DMS 273 treated with DMSO at 0.1 percent for 48 hours (cell line): ENCODE measurements at places on chromosomes 6 and 20.

DNA sequence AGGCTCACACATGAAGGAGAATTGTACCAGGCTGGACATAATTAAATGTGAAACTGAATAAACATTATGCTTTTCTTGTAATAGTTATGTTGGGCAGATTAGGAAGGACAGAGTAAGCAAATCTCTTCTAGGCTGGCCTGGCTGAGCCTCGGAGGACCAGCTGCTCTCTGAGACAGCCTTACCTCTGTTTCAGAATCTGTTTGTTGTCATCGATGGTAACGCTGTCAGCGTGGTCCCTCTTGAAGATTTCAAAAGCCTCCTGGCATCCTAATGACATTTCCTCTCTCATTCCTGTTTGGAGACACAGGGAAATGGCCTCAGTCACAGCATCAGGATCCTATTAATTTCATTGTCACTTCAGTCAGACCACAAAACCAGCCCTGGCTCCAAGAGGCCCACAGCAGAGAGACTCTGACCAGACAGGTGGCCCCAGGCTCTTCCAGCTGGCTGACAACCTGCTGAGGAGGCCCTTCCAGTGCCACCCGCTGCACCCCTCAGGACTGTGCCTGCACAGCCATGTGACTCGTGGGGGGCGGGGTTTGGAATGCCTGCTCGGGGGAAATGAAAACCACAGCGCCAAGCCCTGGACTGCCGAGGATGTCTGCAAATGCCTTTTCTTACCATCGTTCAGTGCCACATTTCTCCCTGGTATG lies 108.5 kb upstream of the KCNK16 start:
- no peak for DNase-seq

DNA sequence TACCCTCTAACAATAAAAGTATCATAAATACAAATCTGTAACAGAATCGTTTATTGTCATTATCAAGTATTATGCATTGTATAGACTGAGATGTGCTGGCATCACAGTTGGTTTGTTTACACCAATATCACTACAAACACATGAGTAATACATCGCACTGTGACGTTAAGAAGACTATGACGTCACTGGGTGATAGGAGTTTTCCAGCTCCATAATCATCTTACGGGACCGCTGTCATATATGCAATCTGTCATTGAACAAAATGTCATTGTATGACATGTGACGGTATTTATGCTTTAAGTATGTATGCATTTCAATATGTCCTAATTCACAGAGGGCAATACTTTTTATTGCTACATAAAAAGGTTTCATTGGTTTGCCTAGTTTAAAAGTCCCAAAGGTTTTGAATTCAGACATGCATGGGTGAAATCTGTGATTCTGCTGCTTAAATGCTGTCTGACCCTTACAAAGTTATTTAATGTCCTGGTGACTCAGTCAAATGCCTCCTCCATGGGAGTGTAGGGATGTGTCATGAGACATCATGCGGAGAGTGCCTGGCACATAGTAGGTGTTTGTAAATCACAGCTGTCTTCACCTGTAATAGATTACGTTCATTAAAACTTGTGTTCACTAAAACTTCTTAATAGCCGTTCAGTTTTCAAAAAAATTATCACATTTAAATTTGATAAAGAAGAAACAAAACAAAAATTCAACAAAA lies 160.7 kb upstream of the PDE10A start:
- DNase-seq = no peak

DNA sequence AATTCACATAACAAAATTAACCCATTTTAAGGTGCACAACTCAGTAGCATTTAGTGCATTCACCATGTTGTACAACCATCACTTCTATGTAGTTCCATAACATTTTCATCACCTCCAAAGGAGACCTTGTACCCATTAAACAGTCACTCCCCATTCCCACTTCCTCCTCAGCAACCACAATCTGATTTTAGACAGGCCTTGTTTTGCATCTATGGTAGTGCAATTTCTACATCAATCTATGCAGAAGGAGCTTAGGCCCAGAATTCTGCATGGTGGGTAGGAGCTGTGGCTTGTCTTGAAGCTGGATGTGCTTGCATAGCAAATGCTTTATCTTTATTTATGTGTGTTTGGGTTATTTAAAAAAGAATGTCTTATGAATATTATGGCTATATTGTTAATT lies 13.5 kb upstream of the HLA-DQA1 start:
- no peak for DNase-seq

GRCh38 chr6:7156643-7157278 lies 49.0 kb downstream of the RREB1 start:
- no peak for DNase-seq

GRCh38 chr6:82259389-82259788 lies 11.8 kb upstream of the IBTK start:
- no peak for DNase-seq

DNA sequence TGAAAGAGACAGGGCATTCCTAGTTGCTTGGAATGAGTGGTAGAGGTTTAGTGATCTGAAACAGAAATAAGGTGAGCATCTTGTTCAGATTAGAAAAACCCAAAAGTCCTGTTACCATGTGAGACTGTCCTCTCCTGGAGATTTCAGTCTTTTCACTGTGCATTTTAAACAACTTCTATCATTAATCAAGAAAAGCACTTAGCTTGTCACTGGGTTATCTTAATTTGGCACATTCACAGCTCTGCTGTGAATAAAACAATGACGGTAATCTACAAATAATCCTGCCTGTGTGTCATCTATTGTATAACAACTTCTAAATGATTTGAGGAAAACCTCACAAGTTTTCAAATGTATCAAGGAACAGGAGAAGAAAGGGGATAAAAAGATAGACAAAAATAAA lies 9.5 kb upstream of the SMIM8 start:
- no peak for DNase-seq

- DNase-seq = no peak
These were observed 265.0 kb downstream of the CDC5L start for GRCh38 chr6:44652547-44652946.

GRCh38 chr6:16635810-16636602 lies 125.3 kb downstream of the ATXN1 start:
- no peak for DNase-seq

DNA sequence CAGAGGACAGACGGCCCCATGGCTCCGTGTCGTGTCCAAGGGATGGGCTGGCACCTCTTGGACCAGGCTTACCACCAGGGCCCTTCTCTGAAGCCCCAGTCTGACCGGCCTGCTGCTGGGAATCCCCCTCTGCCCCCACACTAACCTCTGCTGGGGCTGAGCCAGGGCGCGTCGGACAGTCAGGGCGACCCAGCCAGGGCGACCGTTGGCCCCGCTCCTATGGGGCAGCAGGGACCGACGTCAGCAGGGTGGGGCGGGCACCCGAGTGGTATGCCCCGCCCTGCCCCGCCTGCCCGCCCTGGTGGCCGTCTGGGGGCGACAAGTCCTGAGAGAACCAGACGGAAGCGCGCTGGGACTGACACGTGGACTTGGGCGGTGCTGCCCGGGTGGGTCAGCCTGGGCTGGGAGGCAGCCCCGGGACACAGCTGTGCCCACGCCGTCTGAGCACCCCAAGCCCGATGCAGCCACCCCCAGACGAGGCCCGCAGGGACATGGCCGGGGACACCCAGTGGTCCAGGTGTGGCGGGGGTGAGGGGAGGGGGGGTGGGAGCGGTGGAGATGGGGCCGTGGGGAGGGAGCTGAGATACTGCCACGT lies at the start of gene SLC17A9:
Gene SLC17A9 (plus strand): TSS at position 337 of the 595 bp plus-strand sequence. CDS start 122 bp downstream, at position 459.
- no peak for DNase-seq

DNA sequence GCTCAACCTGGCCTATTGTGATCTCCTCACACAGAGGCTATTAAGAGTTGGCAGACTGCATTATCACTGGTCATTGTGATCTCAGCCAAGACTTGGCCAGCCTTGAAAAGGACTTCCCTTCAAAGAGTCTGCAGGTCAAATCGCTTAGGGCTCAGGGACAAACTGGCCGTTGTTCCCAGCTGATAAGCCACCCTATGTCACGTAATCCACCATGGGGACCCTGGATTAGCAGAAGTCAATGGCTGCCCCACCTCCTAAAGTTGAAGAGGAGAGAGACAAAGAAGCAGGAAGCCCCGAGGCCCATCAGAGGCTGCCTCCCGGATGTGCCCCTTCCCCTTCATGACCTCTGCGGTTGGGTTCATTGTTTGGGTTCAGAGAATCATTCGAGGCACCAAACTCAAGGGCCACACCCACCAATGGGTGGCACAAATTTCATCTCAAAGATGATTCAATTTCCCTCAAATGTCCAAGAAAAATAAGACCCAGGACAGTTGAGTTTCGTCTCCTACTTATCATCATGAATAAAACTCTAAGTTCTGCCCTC lies 56.6 kb downstream of the BPIFB1 start:
- DNase-seq = no peak

- DNase-seq = no peak
These were observed 71.8 kb upstream of the FBXO30 start for GRCh38 chr6:145886228-145886956.

DNA sequence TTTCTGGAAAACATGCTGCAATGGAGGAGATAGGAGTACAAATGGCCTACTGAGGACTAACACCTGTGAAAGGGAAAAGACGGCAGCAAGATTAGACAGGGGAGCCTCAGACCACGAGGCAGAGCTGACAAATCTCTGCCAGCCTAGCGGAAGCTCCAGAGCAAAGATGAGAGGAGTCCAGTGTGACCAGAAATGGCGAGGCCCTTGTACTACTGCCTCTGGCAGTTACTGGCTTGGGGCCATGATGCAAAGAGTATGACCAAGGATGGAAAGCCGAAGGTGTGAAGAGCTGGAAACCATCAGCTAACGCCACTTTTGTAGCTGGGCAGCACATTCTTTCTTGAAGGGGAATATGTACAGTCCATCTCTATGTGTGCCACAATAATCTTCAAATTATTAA lies 55.4 kb downstream of the RALGAPA2 start:
- no peak for DNase-seq

GRCh38 chr6:98833057-98833306 lies 1.4 kb upstream of the POU3F2 start:
- no peak for DNase-seq

DNA sequence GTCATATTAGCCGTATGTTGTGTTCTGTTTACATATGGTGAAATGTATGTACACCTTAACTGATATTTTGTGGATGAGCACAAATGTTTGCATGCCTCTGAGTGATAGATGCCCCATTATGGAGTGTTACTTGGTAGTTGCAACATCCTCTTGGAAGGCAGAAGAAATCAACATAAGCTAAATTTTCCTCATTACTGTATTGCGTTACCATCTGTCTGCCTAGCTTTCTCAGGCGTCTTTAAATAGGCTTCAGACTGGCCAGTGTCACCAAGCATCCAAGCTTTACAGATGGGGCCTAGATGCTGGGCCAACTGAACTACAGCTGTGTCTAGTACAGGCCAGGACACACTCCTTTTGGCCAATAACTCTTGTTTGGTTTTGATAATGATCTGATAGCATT lies 250.6 kb downstream of the SAMD5 start:
- no peak for DNase-seq
